Stimulated activated CD4-positive, alpha-beta T cell treated with anti-CD3 and anti-CD28 coated beads, Interleukin-1b, Interleukin-23, amount 100 ng/mL, for 48 hours (primary cell): ENCODE measurements at places on chromosomes 7 and 10.
A peak's percentile ranks its signal among the peaks of the same experiment; 100 is the strongest.

DNA sequence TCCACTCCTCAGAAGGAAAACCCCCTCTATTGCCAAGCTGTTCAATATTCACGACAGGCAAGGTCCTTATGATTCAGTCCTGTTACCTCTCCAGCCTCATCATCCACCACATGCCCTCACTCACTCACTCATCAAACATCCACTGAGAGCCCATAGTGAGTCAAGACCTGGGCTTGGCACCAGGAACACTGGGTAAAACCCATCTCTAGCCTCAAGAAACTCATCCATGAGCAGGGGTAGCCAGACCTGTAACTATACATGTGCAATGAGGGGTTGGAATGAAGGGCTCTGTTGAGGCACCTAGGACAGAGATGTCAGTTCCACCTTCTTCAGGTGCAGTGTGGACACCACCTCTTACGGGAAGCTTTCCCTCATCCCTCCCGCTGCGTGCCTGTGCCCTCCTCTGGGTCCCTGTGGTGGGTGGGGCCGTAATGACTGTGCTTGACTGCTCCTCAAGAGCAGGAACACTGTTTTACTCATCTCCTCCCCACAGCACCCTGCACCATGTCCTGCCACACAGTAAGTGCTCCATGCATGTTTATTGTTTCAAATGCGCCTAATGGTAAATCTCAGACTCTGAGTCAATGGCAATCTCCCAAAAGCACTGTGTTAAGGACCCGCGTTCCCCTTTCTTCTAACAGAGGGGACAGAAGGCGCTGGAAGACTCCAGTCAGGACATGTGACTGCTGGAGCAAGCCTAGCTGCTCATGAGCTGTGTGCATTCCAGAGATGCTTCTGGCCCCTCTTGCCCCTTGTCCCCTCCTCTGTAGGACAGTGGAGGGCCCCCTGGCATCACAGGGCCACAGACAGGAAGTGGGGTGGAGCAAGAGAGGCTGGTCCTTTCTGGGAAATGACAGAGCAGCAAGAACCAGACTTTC lies 95.4 kb downstream of the HIPK2 start:
- peak; percentile 80 for DNase-seq

- DNase-seq = no peak
Observed at GRCh38 chr10:129816656-129817045, 147.4 kb downstream of the EBF3 start.

- DNase-seq = no peak
Observed at GRCh38 chr7:106294334-106294733, 9.6 kb upstream of the NAMPT start.

DNA sequence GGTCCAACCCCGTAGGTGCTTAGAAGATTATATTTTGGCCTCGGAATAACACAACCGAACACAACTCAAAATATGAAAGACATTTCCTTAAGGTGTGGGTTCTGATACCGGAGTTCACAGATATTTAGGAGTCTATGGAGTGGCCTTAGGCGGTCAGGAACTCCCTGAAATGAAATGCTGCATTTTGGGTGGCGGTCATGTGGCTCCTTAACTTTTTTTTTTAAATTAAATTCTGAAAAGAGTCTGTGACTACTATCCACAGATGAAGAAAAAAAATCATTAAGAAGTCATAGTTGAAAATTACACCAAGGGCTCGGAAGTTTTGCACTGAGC lies 290.9 kb upstream of the NFE2L3 start:
- no peak for DNase-seq

- no peak for DNase-seq
Observed at GRCh38 chr10:112412696-112413095, 34.0 kb downstream of the ZDHHC6 start.

GRCh38 chr10:49164559-49165188 lies 23.5 kb downstream of the TMEM273 start:
- peak; percentile 41 for DNase-seq

DNA sequence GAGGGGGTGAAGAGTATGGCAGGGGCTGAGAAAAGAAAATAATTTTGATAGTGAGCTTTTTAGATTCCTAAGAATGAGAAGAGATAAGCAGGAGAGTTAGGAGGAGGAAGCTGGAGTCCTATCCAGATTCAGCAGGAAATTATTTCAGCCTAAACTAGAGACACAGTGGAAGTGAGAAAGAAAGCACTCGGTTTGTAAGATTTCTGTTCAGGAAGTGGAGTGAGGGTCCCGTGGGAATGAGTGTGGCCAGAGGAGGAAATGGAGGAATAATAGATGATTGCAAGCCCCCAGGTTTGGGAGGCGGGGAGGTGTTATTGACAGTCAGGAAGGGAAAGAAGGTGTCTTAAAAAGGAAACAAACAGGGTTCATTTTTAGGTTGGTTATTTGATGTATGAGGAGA lies 84.8 kb upstream of the NRP1 start:
- no peak for DNase-seq

- DNase-seq = no peak
Observed at GRCh38 chr7:78179211-78179610, 380.6 kb downstream of the PHTF2 start.

DNA sequence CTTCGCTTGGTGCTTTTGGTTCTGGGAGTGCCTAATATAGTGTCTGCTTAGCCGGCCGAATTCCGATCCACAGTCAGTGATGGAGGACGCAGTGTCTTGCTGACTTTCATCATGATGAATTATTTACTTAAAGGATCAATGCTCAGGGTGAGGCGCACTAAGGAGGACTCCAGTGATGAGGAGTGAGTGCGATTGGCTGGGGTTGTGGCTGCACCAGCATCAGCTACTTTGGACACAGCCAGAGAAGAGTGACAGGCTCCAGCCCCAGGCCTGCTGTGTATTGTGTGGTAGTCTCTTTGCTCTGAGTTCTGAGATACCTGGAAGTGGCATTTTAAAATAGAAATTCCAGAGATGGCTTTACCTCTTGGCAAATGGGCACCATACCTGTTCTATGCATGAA lies 73.3 kb upstream of the ANLN start:
- DNase-seq = no peak

- DNase-seq = no peak
Observed at GRCh38 chr7:149292462-149292823, 30.4 kb downstream of the ZNF783 start.

GRCh38 chr10:72417971-72418370 lies 63.3 kb upstream of the DNAJB12 start:
- DNase-seq = no peak

GRCh38 chr7:5693529-5693928 lies 87.9 kb downstream of the RNF216 start:
- no peak for DNase-seq

DNA sequence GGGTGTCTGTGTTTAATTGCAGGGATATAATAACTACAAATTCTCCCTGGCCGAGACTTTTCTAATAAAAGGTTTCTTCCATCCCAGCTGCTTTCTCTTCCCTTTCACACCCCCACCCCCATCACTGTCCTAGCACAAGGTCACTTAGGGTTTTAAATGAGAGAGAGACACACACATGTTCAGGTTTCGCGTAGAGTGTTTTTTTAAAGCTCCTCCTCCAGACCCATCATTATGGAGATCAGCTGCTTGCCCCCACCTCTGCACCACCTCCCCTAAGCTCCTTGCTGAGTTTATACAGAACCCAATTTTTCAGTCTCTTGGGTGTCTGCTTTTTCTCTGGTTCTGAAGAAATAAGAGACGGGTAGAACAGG lies 18.6 kb downstream of the LRMDA start:
- no peak for DNase-seq

DNA sequence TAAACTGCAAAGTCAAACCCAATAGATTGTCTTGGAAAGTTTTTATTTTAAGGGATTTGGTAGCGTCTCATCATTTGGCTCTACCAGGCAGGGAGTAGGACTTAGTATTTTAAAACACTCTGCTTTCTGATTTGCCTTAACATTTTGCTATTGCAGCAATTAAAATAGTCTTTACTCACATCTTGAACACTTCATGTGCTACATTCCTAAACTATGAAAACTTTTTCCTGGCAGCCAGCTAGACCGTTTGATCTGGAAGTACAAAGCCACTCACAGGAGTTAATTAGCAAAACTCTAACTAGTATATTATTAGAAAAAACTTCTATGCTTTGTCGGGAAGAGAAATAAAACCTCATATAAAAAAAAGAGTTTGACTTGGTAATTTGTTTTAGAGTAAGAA lies 111.4 kb downstream of the TFPI2 start:
- DNase-seq = no peak
